ENCODE measurements at places on chromosomes 7 and 10.
A peak's percentile ranks its signal among the peaks of the same experiment; 100 is the strongest.

DNA sequence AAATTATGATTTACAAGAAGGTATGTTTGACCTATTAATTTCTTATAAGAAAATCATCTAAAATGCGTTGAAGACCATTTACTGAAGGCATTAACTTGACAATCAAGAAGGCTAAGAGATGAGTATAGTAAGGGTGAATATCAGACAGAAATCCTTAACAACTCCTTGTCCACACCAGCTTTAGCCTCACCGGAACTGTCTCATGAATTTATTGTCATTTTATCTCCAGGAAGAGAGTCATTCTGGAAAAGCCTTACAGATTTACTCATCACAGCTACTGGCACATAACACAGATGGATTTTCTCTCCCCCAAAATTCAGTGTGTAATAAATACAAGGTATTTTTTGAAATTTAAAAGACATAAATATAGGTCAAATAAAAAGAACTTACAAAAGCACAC is 129.4 kb upstream of the LSM8 start:
- no peak for DNase-seq

GRCh38 chr7:141097430-141097829 is 23.6 kb downstream of the TMEM178B start:
- peak; percentile 13 for DNase-seq

GRCh38 chr10:19654576-19654975 is 161.7 kb upstream of the PLXDC2 start:
- no peak for DNase-seq

DNA sequence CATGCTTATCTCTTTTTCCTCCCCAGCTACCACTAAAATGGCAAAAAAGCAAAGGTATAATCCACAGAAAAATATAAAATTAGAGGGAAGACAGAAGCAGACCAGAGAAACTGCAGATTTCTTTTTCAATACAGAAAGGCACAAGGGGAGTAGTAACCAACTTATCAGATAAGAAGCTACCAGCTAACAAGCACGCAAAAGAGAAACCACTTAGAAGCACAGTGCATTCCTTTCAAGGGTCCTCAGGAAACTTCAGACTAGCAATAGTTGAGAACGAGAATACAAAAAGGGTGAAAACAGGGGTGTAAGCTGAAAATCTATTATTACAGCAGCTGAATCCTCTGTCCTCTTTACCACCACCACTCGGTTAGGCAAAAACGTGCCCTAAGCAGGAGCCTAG is 9.9 kb upstream of the OR2A5 start:
- DNase-seq: no peak

GRCh38 chr7:38328814-38329213 is 55.4 kb upstream of the TARP start:
- DNase-seq: no peak

- DNase-seq: no peak
Measured at GRCh38 chr10:53396876-53397275, 624.3 kb upstream of the MBL2 start.

DNA sequence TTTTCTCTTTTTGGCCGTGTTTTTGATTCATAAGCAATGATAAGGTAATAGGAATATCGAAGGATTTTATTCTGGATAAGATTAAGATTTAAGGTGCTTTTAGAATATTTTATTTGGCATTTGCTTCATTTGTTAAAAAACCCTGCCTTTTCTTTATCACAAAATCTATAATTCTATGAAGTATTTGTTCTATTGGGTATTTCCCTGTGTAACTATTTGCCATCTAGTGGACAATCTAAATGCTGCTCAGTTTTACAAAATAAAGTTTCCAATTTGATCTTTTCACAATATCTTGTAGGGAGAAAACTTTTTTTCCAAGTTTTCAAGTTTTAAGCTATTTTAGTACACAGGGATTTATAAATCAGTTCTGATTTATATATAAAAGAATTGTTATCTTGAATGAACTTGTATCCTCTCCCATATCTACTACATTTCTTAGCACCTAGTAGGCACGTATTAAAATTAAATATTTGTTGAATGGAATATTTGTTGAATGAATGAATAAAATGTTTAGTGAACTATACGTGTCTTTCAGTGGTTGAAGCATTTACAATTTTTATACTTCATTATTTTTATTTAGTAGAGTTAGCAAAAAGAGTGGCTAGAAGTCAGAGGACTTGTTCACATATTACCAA is 26.5 kb downstream of the ANKRD7 start:
- no peak for DNase-seq

DNA sequence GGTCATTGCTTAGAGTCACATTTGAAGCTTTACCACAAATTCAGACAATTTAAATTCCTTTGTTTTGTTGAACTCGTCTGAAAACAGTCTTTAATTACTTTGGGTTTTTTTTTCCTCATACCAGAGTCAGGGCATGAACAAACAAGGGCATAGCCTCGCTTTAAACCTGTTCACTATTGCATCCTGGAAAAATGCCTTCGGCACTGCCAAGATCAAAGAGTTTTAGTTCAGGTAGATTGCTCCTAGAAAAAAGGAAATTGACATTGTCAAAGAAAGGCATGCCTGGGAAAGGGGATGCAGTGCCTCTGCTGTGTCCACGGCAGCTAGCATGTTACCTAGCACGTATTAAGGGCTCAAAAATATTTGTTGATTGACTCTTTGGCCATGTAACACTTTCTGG is 235.1 kb downstream of the ARHGAP21 start:
- DNase-seq: no peak

DNA sequence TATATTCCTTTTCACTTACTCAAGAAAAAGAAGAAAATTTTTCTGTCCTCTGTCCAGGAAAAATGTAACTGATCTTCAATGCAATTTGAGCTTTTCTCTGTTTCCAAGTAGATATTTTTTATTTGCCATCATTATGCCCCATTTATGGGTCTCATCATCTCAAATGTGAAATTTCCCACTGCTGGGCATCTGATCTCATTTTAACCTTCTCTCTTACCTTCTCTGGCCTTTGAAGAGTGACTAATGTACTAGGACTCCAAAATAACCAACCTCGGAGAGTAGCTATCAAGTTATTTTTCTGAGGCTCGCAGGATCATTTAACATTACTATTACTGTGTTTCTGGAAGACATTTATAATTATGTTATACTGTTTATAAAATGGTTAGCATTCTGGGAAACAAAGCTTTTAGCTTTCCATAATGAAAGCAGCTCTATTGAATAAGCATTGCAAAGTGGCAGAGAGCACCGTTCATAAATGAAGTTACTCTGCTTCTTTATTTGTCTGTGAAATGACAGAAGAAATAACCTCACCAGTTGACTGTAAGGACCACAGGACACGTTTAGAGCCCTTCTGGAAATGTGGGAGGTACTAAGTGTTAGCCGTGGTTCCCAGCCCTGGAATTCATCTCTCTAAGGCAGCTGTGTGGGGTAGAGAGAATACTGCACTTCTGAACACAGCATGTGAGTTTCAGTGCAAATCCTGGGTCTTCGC is 33.3 kb upstream of the NMT2 start:
- DNase-seq: no peak

DNA sequence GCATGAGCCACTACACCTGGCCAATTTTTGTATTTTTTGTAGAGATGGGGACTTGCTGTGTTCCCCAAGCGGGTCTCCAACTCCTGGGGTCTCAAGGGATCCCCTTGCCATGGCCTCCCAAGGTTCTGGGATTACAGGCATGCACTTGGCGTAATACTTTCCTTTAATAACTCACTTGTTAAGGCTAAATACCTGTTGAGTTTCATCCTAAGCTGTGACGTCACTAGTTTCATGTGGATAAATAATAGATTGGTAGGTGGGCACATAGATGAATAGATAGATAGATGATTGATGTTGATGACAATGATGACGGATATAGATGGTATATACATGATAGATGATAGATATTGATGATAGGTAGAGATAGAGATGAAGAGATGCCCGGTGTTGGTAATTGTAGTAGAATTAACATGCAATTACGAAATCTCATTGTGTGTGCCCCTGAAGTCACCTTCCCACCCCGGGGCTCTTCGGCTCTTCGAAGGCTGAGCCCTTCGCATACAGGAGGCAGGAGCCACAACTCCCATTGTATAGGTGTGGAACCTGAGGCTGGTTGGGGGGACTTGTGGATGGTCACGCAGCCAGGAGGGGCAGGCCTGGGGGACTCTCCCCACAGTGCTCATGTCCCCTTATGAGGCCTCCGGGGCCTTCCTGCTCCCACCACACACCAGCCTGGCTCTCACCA is 2.6 kb downstream of the GRIFIN start:
- no peak for DNase-seq

DNA sequence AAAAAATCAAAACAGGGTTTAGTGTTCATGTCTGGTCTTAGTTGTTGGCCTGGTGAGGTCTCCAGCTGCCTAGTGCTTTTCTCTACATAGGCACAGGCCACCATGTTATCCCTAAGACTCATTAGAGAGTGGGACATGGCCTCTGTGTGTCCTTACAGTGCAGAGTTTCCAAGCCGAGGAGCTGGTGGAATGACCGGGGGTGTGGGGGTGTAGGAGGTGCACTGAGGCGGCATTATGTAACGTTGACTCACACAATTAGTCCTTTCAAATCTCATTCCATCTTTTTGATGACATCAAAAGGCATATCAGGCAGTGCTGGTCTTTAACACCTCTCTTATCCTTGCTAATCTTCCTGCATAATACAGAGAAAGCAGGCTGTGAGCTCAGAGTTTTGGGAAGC is 71.3 kb downstream of the MTPN start:
- no peak for DNase-seq

- no peak for DNase-seq
Measured at GRCh38 chr10:48550071-48550691, 54.7 kb downstream of the ARHGAP22 start.

GRCh38 chr10:4865945-4866661 is 40.1 kb downstream of the AKR1E2 start:
- DNase-seq: no peak

GRCh38 chr10:71998119-71998839 is 34.1 kb downstream of the CHST3 start:
- DNase-seq: no peak

- peak; percentile 38 for DNase-seq
Measured at GRCh38 chr7:75993689-75994387, 557 bp downstream of the TMEM120A start.

- peak; percentile 59 for DNase-seq
Measured at GRCh38 chr7:157337316-157338149, 729 bp downstream of the DNAJB6 start.

GRCh38 chr10:130847170-130847569 is 464.4 kb downstream of the TCERG1L start:
- DNase-seq: no peak

GRCh38 chr10:122122493-122122892 is 133.5 kb downstream of the TACC2 start:
- no peak for DNase-seq

DNA sequence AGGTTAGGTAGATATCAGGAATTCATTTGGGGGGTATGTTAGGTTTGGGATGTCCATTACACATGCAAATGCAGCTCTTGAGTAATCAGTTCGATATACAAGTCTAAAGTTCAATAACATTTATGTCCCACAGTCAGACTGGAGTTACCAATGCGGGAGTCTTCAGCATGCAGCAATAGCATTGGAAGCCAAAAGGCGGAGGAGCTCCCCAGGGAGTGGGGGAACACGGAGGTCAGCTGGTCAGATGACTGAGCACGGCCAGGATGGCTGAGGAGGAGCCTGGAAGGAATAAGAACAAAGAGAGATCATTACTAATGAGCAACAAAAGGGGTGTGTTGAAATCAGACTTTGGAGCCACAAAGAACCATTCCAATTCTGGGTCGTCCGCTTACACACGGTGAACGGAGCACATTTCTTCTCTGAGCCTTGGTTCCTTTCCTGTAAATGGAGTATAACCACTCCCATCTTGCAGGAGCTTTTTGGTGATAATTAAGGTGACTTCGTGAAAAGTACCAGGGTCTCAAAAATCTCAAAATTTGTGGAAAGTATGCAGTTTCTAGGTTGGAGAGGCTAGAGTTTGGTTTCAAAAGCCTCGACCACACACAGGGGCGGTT is 478 bp upstream of the ZNF22 start:
- DNase-seq: no peak

- no peak for DNase-seq
Measured at GRCh38 chr10:90192825-90193224, 491.4 kb downstream of the KIF20B start.

DNA sequence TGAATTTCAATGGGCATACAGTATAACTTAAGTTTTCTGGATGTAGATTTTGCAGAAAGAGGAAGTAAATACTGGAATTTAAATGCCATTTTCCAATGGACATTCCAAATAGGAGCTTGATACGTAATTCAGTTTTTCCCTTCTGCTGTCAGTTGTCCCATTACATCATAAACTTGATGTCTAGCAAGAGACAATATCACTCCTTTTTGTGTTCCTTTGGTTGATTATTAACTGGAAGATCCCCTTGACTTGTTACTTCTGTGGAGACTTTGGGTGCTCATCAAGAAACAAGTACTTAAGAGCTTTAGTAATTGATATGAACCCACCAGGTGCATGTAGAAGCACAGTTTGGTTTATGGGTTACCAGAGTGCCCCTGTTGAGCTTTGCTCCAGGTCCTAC is 116.1 kb downstream of the ST7 start:
- no peak for DNase-seq

DNA sequence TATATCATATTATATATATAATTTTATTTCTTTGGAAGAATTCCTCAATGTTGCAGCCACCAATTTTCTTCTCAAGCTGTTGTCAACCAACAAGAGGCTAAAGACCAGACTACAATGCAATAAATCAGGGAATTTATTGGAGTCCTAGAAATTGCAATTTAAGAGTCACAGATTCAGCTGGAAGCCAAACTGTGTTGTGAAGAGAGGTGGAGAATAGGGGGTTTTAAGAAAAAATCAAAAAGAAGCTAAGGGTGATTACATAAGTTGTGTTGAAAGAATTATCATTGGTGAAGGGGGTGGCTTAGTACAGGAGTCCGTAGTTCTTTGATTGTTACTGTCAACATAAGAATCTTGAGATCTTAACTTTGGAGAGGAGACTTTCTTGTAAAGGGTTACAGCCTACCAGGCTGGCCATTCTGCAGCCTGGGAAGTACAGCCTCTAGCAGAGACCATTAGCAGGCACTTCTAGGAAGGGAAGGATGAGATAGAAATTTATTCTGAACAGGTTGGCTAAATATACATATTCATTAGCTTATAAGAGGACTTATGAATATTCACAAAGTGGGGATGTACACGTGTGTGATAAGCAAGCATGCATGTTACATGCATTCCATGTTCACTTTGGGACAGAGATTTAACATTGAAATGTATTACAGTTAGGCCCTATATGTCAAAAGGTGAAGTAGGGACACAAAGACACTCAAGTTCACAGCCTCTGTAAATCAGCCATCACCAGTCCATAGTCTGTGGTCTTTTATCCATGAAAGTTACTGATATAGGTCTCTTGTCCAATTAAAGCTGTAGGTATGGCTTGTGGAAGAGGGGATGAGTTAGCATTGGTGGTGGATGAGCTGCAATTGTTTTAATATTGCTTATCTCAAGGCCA is 8.3 kb upstream of the TMEM168 start:
- DNase-seq: no peak
